ENCODE measurements at places on chromosomes 7 and 10.

GRCh38 chr7:101299511-101300464, 21.8 kb downstream of the IFT22 start:
- no peak for DNase-seq

GRCh38 chr10:123143162-123143824, 4.6 kb upstream of the HMX2 start:
- no peak for DNase-seq

DNA sequence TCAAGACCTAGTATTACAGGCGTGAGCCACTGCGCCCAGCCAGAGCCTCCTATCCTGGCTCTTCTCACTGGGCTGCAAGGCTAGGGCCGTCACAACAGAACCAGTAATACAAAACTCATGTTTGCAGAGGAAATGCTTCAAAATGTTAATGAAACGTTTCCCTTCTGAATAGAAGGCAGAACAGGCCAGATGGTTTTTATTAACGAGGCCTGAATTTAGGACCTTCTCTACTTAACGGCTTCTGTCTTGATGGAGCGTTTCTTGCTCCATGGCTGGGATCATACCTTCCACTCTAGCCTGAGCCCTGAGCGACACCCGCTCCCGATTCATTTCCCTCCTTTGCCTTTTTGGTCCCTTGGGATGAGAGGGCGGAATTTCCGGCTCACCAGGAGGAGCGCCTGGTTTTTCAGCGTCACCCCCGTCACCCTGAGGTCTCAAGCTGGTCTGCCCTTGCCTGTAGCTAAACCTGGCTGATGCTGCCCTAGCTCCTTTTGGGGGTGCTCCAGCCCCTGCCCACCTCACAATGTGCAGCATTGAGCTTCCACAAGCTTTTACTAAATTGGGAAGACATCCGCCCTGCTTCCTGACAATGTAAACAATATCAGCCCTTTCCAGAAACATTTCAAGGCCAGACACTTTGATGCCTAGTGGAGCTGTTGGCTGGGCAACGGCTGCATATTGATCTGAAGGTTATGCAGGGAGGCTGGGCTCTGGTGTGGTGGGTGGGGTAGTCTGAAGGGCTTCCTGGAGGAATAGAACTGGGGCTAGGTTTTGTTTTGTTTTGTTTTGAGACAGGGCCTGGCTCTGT, 5.2 kb downstream of the CLIP2 start:
- no peak for DNase-seq

DNA sequence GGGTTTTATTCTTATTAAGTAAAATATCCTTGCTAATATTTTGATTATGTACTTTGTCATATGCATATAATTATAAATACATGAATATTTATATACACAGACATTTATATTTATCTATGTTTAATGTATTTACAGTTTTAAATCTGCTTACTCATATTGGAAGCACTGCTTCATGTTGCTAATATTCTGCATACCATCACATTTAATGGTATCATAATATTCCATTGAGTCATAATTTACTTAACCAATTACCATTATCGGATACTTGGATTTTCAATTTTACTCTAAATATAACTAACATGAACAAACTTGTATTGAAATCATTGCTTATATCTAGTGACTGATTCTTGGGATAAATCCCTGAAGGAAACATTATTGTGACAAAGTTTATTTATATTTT, 155.2 kb downstream of the MBL2 start:
- no peak for DNase-seq

GRCh38 chr7:114865564-114865963, 56.3 kb upstream of the MDFIC start:
- DNase-seq = peak; percentile 10

DNA sequence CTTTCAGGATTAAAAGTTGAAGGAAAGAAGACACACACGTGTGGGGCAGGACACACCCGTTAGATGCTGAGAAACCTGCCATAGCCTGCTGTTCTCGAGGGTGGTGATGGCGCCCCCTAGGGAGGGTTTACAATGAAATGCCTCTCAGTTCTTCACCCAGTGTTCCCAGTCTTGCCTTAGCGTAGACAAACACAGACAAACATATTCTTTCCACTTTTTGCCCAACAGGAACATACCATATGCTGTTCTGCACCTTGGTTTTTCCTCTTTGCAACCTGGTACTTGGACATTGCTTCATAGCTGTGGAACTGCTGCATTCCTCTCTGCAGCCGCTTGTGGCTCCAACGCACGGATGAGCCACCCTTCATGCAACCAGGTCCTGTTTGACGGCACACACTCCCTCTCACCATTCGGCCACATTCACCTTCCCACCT, 23.3 kb upstream of the HSPA12A start:
- peak; percentile 22 for DNase-seq

DNA sequence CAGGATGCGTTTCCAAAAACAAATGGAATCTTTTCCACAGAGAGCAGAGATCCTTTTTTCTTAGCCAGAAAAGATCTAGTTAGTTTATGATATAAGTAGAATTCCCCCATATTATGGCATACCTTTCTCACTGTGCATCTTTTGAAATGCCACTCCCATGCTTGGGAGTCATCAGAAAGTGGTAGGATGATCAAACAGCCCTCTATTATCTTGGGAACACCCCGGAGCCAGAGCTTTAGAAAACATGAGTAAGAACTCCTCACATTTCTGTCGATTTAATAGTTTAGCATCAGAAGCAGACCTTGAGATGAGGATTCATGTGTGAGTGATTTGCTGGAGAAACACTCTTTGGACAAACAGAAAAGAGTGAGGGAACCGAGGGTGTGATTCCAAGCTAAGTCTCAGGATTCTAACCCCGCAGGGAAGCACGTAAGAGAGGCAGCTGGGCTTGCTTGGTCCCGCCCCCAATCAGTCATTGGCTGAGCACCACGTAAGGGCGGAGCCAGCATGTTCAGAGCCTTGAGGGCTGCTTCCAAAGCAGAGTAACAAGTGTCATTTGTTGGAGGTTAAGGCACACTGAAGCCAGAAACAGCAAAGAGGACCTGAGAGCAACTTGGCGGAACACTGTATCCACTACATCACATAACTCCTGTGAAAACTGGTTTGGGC, 43.7 kb upstream of the NXPH1 start:
- DNase-seq = no peak

DNA sequence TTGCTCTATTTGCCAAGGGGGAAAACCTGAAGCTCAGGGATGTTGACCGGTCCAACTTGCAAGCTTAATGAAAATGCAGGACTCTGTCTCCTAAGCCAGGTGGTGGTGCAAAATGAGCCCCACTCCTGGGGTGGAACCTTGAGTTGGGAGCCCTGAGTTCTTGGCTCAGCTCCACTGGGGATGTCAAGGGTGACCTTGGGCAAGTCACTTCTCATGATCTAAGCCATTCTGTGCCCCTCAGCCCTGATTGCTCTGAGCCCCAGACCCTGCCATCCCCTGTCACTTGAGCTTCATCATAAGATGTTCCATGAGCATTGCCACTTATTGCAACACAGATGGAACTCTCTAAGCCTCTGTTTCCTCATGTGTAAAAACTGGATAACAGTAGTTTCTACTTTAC, 33.9 kb downstream of the MYL10 start:
- DNase-seq = no peak

GRCh38 chr10:17787087-17787961, 21.8 kb upstream of the MRC1 start:
- no peak for DNase-seq

GRCh38 chr7:139525750-139526149, 2.3 kb downstream of the CLEC2L start:
- DNase-seq = no peak

DNA sequence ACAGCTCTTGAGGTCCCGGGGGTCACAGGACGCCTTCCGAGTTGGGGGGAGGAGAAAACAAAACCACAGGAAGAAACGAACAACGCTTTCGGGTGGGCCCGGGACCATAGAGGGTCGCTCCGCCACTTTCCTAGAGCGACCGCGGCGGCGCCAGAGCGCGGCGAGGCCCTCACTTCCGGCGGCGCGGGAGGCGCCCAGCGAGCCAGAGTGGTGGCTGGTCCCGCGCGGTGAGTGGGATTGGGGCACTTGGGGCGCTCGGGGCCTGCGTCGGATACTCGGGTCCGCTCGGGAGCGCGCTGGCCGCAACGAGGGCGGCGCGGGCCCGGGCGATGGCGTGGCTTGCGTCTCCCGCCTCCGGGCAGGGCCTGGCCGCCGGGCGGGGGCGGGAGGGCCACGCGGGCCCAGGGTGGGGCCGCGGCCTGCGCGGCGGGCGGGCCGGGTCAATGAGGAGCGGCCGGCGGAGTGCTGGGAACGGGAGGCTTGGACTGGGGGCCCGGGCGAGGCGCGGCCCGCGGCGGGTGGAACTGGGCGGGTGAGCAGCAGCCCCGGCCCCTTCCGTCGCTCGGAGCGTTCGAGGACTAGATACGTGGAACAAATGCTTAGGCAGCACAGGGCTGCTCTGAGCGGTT, at the start of gene ZNF22:
ZNF22 (plus strand) TSS at position 172 of the 629 bp plus-strand sequence. CDS start 2,446 bp downstream, outside the sequence.
- peak; percentile 32 for DNase-seq

DNA sequence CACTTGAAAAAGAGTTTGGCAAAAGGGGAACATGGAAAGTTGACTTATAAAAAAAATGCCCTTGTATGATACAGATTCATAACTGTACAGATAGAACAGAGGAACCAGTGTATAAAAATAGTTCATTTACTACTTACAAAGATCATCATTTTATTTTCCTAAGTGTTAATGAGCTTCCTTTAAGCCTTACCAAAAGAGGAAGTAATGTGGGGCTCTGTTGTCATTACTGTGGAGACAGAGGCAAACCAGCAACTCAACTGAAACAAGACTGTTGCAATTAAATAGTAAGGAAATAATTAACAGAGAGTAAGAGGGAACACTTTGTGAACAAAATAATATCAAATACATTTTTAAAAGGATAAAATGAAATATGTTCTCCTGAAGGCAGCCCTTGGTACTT, 526.2 kb upstream of the ADARB2 start:
- DNase-seq = no peak

DNA sequence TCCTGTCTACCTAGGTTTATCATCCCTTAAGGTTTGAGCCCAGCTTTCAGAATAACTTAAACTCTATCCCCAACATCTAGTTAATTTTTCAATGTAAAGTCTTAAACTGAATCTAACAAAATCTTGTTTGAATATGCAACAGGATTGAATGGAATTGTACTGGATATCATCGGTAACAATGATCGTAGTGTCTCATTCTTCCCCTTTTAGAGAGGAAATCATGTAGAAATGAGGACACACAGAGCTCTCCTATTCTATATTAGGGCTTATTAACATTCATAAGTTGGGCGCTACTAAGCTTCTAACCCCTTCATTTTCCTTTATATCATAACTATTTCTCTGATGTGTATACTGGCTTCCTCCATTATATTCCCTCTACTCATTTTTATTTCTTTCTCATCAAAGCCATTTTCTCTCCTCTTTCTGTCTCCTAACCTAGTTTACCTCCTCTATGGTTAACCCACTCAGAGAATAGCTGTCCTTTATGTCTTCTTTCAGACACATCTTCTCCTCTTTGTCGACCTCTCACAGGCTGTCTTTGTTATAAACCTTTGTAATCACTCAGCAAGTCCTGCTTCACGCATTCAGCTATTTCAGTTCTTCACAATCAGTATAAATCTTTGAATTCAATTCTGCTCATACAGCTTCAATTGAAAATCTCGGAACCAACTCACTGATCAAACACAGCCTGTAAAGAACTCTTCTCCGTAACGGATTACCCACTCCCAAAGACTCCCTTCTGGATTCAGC, 1019.0 kb upstream of the C7orf33 start:
- DNase-seq = no peak

GRCh38 chr7:27300421-27300820, 57.8 kb downstream of the EVX1 start:
- no peak for DNase-seq

DNA sequence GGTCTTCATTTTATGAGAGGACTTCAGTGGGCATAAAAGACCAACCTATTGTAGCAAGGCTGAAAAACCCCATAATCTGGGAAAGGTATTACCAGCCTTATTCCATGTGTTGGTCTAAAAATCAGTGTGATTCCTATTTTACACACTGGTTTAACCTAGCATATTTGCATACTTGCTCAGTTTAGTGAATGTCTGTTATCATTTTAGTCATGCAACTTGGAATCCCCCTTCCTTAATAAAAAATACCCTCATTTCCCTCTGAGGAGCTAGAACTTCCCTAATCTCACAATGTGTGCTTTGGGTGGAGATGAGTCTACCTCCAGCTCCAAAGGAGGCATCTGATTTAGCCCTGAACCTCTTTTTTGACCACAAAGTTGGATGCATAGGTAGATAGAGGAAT, 312.8 kb upstream of the SORCS1 start:
- DNase-seq = no peak

GRCh38 chr10:121870413-121870812, 57.4 kb downstream of the ATE1 start:
- DNase-seq = no peak

DNA sequence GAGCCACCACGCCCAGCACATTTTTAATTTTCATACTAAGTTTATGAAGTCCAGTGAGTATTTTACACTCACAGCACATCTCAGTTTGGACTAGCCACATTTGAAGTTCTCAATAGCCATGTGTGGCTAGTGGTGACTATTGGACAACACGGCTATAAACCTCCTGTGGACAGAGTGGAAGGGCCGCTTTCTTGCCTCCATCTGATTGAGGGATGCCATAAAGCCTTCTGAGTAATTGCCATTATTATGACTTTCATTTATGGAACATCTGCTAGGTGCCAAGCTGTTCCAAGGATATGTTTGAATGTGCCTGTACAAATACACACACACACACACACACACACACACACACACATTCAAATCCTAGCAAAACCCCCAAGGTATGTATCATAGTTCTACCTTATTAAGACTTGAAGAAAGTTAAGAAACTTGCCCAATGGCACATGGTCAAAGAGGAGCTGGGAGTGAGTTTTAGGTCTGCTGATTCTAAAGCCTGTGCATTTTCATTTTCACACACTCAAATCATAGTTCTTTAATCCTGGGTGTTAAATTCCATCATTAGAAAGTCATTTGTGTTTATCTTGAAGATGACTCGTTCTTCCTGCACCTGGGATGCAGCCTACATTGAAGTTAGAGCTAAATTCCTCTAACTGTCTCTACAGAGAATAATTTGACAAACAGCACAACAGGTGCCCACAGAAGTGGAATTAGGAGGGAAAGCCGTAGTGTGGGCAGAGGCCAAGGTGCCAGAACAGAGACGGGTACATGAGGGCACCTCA, 143.3 kb downstream of the PKD1L1 start:
- DNase-seq = no peak
